NCI-H774 (cell line): ENCODE measurements at places on chromosomes 3 and 15.

GRCh38 chr15:85539491-85539890, 159.1 kb downstream of the AKAP13 start:
- no peak for DNase-seq

DNA sequence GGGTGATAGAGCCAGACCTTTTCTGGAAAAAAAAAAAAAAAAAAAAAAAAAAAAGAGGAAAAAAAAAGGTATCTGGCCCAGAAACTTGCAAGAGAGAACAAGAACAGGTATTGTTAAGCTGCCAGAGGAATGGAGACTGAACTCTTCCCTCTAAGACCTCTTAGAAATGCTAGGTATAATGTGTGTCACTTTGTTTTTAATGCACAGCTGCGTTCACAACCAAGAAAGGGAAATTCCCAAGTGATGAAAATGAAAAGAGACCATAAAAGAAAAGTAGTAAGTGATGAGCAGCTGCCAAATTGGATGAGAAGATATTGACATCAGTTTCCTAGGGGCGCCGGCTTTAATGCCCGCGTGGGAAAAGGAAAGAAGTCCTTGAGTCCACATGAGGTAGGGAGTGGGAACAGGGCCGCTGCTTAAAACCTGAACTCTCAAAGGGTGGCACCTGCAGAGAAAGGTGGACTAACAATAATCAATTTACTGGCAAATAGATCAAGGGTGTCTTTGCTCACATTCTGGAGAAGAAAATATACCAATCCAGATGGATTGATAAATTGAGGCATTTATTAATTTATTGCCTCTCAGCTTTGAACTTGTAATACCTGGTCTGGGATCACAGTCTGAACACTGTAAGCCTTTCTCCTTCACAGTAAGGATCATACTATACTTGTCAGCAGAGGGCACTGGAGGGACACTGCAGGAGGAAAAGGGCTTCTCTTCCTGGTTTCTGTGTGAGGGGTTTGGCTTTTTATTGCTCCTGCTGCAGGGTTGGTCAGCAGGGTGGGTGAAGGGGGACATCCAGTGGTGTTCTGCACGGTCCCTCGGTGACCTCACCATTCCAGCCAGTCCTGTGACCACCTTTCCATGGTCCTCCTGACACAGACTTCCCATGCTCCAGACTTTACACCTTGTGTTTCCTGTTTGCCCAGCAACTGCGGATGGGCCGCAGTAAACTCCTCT, 131.6 kb downstream of the AQP9 start:
- peak; percentile 61 for DNase-seq

- no peak for DNase-seq
Observed at GRCh38 chr3:55964491-55964985, 477.4 kb upstream of the WNT5A start.

GRCh38 chr3:83877910-83878309, 1080.9 kb upstream of the CADM2 start:
- DNase-seq, result no peak

- no peak for DNase-seq
Observed at GRCh38 chr15:100919481-100920405, 586 bp downstream of the LRRK1 start.

- no peak for DNase-seq
Observed at GRCh38 chr15:56042982-56043980, 49.9 kb upstream of the NEDD4 start.

DNA sequence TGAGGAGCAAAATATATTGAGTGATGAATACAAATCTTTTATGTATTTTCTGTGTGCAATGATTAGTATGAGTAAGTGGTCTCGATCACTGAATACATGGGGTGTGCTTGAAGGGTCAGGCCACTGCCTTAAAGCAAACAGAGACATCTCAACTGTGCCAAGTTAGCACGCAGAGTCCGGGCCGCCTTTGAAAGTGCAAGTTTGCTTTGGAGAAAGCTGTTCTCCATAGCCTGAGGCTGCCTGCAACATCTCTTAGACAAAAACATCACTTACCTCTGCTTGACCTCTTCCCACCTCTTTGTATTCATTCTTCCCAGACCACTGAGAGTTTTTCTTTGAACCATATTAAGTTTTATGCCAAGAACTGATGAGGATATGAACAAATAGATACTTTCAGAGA, 267.0 kb downstream of the ZBTB20 start:
- peak; percentile 63 for DNase-seq

GRCh38 chr3:136804813-136805212, 14.1 kb upstream of the SLC35G2 start:
- DNase-seq, result no peak

DNA sequence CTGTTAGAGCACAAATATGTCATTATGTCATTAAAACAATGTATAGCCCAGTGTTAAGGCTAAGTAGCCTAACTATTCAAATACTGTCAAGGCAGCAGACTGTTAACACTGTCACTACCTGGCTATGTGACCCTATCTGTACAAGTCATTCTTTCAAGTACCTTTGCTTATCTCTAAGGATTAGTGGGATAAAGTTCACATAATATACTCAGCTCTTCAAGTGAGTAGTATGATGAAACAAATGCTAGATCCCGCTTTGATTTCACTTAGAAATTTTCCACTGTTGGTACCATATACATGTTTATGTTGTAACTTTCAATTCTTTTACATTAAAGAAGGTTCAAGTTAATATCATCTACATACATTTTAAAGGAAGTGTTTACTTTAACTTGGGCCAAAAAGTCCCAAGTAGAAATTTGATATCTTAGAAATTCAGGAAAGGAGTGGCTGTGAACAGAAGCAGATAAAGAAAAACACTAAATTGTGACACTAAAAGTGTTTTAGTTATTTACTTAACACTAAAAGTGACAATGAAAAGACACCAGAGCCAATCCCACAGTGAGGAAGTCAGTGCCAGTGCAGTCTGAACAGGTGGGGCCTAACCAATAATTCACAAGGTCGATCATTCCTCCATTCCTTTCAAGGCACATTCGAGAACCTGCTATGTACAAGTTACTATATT, 4.8 kb upstream of the RFX7 start:
- no peak for DNase-seq

GRCh38 chr3:60064210-60065178, 1014.7 kb upstream of the CFAP20DC start:
- DNase-seq, result no peak

- DNase-seq, result no peak
Observed at GRCh38 chr3:171348121-171348520, 112.1 kb downstream of the TNIK start.

- DNase-seq, result no peak
Observed at GRCh38 chr3:107116251-107116650, 261.0 kb upstream of the CCDC54 start.

- DNase-seq, result no peak
Observed at GRCh38 chr15:41848631-41849030, 10.0 kb downstream of the PLA2G4B start.

- no peak for DNase-seq
Observed at GRCh38 chr15:71559098-71559497, 251.3 kb upstream of the NR2E3 start.

GRCh38 chr15:60673166-60673565, 194.2 kb upstream of the ICE2 start:
- no peak for DNase-seq

DNA sequence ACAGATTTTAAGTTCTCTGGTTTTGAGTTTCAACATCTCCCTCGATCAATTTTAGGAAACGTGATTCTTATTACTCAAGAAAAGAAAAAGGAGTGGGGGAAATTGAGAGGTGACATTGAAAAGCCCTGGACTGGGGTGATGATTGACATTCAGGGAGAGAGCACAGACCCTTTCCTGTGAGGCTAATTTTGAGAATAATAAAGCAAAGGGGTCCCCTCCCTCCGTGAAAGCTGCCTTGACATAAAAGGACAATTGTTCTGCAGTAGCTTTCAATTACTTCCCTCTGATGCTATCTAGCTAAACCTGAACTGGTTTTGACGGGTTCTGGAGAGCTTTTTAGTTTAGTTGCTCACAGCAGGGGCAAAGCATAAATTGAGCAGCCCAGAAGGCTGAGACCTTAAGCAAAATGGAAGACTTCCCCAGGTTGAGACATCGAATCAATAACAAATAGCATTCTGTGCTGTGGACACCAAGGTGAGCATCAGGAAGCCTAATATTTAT, 14.4 kb upstream of the CMTM8 start:
- DNase-seq, result no peak

DNA sequence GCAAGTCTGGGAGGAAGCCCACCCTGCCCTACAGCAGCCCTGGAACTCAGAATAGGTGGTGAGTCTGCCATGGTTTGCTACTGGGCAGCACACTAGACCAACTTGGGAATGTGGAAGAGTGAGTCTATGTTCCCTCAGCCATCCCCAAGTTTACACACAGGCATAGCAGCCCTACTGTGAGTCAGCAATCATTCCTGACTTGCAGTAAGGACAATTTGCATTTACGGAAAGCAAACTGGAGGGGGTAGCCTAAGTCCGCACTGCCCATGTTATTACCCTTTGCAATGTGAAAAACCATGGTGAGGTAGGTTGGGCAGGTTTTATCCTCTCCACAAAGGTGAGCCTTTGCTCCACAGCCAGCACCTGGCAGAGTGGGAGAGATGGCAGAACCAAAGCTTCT, 4.6 kb downstream of the TCTA start:
- no peak for DNase-seq

DNA sequence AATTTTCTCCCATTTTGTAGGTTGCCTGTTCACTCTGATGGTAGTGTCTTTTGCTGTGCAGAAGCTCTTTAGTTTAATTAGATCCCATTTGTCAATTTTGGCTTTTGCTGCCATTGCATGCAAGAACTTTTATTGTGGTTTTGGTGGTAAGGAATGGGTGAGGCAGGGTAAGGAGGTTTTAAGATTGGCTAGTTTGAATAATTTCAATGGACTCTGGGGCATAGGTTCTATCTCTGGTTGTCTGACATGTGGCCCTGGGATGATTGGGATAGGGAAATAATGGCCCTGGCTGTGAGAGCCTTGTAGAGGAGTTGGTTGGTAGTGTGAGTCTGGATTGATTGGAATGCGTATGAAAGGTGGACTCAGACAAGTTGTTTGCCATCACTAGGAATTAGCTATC, 38.0 kb downstream of the SEC22A start:
- no peak for DNase-seq

- no peak for DNase-seq
Observed at GRCh38 chr3:11734-12133, 184.8 kb upstream of the CHL1 start.

- DNase-seq, result no peak
Observed at GRCh38 chr3:45536316-45536715, 58.2 kb upstream of the LIMD1 start.

DNA sequence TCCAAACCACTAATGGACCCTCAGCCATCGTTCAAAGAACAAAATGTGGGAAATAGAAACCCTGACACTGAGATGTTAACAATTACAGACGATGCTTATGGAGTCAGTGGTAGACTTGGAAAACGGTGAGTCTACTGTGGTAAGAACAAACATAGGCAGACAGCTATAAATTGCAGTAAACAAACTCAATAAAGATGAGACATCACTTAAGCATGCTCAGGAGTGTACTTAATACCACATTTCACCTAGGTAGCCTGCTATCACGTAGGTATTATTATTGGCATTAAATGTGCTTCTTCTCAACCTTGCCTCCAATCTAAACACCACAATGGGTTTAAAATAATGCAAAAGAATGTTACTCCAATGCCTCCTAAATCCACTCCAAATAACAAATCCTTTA, 2.5 kb downstream of the OSBPL10 start:
- no peak for DNase-seq

DNA sequence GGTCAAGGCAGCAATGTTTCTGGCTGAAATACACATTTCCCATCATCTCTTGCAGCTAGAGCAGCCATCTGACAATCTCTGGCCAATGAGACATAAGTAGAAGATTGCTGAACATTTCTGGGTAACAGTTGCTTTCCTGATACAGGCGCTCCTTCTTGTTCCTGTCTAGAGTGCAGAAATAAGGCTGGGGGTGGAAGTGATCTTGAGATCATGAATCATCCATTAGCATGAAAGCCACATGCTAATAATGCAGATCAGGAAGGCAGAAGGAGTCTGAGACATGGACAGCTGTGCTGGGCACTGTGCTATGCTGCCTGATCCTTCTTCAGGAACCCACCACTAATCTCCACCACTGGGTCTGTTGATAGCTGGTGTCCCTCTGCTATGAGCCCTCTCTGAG, 14.8 kb upstream of the TMEM108 start:
- DNase-seq, result no peak

- no peak for DNase-seq
Observed at GRCh38 chr15:60369696-60370095, 28.1 kb downstream of the ANXA2 start.

GRCh38 chr15:94749811-94750617, 518.7 kb downstream of the MCTP2 start:
- DNase-seq, result no peak

DNA sequence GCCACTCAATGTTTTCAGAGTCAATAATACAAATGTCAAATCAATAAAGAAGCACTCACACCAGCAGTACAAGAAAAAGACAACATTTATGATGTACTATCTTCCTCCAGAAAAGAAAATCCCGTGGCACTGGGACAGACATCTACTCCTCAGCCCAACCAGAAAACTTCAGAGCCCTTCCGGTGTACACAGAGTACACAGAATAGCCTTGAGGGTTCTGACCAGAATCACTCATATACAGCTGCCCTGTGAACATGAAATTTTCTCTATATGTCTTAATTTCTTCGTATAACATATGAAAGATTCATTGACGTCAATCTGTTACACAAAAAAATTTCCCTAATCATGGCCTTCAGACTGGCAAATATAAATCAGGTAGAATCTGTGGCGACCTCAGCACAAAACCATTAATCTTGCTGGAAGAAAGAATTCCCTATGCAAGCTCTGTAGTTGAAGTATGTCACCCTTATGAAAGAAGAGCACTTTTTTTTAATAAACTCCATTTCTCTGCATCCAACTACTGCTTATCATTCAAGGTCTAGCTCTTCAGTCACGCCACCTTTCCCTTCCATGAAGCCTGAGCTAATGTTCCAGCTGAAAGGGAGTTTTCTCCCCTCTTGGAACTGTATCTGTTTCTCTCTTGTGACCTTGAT, 53.8 kb upstream of the PLAAT1 start:
- DNase-seq, result no peak

GRCh38 chr3:123485551-123485950, 36.7 kb upstream of the ADCY5 start:
- DNase-seq, result no peak

GRCh38 chr3:149969110-149969939, 1.4 kb downstream of the PFN2 start:
- peak; percentile 52 for DNase-seq

DNA sequence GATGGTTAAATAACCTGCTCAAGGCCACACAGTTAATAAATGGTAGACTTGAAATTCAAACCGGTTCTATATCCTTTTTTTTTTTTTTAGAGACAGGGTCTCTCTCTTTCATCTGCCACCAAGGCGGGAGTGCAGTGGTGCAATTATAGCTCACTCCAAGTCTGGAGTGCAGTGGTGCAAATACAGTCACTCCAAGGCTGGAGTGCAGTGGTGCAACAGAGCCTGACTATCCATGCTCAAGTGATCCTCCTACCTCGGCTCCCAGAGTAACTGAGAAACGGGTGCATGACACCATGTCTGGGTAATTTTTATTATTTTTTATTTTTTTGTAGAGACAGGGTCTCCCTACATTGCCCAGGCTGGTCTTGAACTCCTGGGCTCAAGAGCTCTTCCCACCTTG, 23.4 kb downstream of the DPP8 start:
- DNase-seq, result no peak

GRCh38 chr3:61233746-61234145, 17.5 kb downstream of the FHIT start:
- DNase-seq, result no peak
